Stimulated activated naive B cell treated with anti-CD40 and anti-IgM and Interleukin-4, amounts not matched to agents 10 μg/mL and 1 μg/mL and 100 μg/mL, for 72 hours (primary cell): ENCODE measurements at places on chromosomes 3 and 15.

DNA sequence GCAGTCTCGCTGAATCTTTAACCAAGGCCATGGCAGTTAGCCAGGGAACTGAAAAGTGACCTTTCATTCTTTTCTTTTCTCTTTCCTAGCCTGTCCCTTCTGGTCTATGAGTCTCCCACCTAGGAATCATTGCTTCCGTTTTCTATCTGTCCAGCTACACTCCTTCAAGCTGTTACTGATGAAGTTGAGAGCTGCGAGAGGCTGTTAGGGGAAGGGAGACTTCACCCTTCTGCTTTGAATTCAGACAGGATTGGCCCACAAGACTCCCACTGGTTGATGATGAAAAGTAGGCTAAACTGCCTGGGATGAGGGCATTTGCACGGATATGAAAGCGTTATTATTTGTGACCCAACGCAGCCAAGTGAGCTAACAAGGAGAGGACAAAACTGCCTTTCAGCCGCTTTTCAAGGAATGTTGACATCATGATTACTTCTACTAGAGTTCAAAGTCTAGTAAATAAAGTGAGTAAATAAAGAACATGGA, 30.2 kb downstream of the EIF4E3 start:
- no peak for DNase-seq

- DNase-seq, result no peak
Measured at GRCh38 chr15:40789999-40790398, 16.9 kb upstream of the ZFYVE19 start.

DNA sequence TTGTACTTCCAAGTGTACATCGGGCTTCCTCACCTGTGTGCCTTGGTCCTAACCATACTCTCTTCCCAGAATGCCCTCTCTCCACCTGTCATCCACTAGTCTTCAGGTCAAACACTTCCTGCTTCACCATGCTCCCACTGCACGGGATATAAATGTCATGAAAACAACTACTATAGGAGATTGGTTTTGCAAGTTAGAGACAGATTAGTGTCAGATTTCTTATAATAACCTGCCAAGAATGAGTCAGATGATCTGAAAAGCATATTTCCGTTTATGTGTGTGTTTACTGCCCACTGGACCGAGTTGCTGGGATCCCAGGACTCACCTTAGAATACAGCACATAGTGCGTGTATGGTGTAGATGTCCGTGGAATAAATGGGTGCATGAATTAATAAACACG, 21.4 kb downstream of the PLA1A start:
- no peak for DNase-seq

DNA sequence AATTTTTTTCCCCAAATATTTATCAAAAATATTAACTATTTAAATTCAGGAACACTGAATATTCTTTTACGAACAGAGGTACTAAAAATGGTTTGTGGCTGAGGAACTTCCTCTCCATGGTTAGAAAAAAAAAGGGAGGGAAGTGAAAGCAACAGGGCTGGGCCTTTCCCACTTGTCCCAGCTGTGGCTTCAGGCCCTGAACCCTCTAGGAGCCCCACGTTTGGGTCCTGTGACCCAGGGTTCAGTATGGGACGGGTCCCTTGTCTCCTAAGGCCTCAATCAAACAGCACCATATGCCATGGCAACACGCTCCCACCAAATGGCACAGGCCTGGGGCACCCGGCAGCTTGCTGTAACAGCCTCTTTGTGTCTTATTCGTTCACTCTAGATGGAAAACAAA, 32.4 kb downstream of the POC1A start:
- peak; percentile 16 for DNase-seq

- no peak for DNase-seq
Measured at GRCh38 chr15:94366781-94367180, 135.4 kb downstream of the MCTP2 start.

GRCh38 chr15:53457479-53457878, 302.0 kb downstream of the WDR72 start:
- no peak for DNase-seq

- DNase-seq, result no peak
Measured at GRCh38 chr3:53240989-53241972, 14.5 kb downstream of the TKT start.

- no peak for DNase-seq
Measured at GRCh38 chr3:131158434-131158833, 131.8 kb downstream of the NEK11 start.

- no peak for DNase-seq
Measured at GRCh38 chr3:139477710-139478640, 1.7 kb upstream of the RBP2 start.

DNA sequence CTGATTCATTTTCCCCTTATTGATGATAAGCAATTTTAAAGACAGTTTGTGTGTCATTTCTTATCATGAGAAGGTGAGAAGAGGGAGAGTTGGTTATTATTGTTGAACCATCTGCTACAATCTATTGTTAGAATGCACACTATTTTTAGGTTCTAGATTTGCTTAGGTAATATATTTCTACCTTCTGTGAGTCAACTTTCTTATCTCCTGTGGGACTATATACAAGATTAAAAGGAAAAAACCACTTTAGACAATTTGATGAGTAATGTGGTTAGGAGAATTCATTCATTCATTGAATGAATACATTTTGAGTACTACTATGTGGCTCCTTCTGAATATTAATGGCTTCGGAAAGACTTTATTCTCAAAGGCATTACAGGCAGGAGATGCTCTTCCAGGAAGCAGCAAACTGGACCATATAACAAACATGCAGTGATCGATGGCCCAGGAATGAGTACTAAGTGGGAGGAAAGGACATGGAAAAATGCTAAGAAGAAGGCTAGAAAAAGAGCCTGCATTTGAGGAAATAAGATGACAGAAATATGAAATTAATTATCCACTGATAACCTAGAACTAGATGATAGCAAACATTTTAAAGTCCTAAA, 22.4 kb downstream of the SPTSSB start:
- no peak for DNase-seq

GRCh38 chr3:158773845-158774830, 27.7 kb upstream of the MFSD1 start:
- DNase-seq, result no peak

- DNase-seq, result no peak
Measured at GRCh38 chr3:83035704-83036010, 1274.2 kb upstream of the GBE1 start.

DNA sequence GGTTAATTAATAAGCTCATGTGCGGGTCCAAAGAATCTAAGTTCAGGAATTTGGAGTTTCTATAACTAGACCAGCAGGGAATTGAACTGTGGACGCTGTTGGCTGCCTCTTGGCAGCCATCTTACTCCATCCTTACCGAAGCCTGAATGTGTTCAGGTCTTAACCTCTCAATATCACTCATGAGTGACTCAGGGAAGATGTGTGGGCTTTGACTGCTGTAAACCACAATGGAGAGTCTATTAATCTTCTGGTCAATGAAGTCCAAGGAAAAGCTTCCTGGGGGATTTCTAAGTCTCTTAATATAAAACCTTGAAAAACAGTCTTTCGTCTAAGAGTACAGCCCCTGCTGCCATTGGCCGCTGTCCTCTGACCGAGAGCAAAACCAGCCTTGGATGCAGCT, 46.7 kb upstream of the OXTR start:
- DNase-seq, result no peak

DNA sequence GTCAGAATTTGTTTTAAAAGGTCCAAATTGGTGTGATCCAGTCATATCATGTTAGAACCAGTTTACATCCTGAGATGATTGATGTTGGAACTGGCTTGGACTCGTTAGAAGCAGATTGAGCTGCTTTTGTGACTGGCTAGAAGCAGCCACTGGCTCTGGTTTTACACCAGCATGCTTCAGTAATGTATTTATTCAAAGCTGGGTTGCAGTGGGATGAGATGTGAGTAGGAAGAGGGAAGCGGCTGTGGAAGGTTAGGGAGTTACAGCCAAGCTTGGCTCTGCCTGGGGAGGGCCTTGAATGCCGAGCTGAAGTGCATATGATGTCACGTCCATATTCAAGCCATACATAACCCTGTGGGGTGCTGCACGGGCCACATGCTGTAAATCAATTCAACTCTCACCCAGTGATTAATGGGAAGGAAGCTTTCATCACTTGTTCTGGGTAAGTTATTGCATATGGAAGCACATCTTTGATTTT, 104.0 kb upstream of the SMAD3 start:
- DNase-seq, result no peak

DNA sequence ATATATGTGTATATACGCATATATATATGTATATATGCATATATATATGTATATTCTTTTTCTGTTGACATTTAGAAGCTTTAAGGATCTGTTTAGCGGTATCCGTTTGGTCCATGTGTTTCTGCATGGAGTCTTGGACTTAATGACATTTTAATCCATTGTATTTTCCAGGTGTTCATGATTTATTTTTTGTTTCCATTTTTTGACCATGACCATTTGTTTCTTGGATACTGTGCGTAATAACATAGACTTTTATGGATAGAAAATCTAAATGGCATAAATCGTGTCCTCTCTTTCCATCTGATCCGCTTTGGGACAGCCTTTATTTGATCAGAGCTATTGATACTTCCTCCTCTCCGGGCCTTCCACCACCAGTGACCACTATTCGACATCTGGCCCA, 19.5 kb downstream of the CRYBG3 start:
- no peak for DNase-seq

GRCh38 chr15:89244574-89244903, 760 bp downstream of the FANCI start:
- no peak for DNase-seq

- no peak for DNase-seq
Measured at GRCh38 chr3:46939578-46940445, 36.7 kb downstream of the CCDC12 start.

GRCh38 chr15:92672102-92672501, 16.5 kb upstream of the FAM174B start:
- no peak for DNase-seq

DNA sequence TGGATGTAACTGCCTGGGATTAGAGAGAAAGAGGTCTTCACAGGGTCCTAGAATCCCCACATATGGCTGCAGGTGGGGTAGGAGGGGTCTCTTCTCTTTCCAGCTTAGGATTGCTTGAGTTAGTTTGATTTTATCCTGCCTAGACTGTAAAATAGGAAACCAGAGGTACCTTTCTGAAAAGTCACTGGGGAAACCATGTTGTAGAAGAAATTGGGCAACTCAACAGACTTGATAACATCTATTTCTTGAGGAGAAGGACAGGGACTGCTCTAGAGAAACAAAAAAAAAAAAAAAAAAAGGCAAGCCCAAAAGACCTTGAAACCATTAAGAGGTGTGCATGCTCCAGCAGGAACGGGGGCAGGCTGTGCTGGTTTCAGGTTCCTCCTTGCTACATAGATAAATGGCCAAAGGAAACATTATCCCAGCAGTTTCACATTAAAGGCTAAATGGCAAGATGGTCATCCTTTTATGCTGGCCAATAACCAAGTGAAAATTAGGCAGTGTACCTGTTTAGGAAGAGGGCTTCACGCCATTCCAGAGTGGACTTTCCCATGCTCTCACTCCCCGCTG, 116.1 kb downstream of the ALDH1A2 start:
- no peak for DNase-seq

GRCh38 chr15:47412802-47413201, 304.5 kb upstream of the SEMA6D start:
- DNase-seq, result no peak

GRCh38 chr15:39997031-39997430, 42.0 kb downstream of the SRP14 start:
- no peak for DNase-seq

DNA sequence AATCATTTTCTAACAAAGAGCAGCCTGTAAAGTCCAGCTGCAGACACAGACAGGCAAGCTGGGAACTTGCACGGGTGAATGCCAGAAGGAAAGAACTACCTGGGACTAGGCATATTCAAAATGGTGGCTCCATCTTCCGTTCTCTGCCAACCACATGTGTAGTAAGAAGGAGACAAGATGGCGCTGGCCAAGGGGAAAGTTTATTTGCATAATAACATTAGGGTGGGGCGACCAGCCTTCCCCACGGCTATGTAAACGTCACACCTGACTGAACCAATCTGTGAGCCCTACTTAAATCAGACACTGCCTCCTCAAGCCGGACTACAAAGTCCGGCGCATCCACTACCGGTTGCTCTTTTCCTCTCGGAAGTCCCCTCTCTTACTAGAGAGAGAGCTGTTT, 130.8 kb downstream of the SNRK start:
- DNase-seq, result no peak

DNA sequence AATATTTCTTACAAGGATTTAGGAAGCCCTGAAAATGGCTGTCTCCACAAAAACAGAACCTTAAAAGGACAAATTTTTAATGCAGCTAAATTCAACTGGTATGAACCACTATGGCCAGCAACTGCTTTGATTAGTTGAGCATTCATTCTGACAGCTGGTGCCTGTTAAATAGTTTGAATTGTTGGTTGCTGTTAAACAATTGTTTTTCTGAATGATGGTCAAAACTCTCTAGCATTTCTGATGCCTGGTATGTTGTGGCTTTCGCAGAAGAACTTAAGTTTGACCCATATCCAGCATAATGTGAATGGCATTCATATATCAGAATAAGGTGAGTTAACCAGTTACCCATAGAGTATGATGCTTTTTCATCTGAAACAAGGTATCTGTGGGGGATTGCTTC, 138.4 kb downstream of the MEIS2 start:
- DNase-seq, result no peak

- no peak for DNase-seq
Measured at GRCh38 chr3:151630938-151631441, 102.7 kb upstream of the AADACL2 start.

DNA sequence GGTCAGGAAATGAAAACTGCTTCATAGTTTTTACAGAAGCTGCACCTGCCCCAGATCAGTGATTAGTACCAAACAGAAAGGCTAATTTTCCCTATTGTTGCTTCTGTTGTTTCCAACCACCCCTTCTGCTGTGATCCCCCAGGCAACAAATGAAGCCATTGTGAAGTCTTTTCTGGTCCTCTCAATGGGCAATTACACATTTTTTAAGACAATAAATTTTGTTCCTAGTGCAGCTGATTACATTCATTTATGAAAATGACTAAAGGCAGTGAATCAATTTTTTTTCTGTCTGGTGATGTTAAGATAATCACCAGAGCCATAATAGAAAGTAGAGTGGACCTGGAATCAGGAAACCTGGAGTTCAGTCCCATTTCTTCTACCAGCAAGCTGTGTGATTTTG, 32.7 kb downstream of the GLDN start:
- DNase-seq, result no peak

GRCh38 chr3:61239871-61240270, 11.4 kb downstream of the FHIT start:
- no peak for DNase-seq

DNA sequence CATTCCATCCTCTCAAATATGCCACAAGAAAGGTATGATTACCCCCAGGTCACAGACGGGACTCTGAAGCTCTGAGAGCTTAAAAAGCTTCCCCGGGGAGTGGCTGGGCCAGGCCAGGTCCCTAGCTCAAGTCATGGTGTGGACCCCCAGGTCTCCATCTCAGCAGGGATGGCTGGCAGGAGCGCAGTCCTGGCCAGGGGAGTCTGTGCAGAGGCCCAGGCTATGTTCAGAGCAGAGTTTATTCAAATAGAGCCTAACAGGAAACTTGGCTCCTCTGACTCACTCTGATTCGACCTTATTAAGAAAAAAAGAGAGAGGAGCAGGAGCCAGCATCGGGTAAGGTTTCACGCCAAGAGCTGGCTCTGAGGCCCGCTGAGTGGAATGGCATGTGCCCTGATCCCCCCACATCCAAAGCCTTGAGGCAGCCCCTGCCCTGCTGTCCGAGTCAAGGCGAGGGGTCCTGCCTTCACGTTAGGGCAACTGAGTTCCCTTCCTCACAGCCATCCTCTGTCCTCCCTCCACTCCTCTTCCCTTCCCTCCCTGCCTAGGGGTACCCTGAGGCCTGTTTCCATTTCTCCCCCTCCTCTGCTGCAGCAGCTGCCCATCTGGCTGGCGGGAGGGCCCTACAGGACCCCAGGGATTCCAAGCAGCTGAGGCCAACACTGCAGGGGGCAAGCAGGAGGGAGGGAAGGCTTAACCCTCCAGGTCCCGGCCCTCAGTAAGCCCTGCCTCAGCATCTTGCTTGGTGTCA, 1.9 kb upstream of the LOXL1 start:
- no peak for DNase-seq
